ENCODE measurements at places on chromosomes 1 and 21.

DNA sequence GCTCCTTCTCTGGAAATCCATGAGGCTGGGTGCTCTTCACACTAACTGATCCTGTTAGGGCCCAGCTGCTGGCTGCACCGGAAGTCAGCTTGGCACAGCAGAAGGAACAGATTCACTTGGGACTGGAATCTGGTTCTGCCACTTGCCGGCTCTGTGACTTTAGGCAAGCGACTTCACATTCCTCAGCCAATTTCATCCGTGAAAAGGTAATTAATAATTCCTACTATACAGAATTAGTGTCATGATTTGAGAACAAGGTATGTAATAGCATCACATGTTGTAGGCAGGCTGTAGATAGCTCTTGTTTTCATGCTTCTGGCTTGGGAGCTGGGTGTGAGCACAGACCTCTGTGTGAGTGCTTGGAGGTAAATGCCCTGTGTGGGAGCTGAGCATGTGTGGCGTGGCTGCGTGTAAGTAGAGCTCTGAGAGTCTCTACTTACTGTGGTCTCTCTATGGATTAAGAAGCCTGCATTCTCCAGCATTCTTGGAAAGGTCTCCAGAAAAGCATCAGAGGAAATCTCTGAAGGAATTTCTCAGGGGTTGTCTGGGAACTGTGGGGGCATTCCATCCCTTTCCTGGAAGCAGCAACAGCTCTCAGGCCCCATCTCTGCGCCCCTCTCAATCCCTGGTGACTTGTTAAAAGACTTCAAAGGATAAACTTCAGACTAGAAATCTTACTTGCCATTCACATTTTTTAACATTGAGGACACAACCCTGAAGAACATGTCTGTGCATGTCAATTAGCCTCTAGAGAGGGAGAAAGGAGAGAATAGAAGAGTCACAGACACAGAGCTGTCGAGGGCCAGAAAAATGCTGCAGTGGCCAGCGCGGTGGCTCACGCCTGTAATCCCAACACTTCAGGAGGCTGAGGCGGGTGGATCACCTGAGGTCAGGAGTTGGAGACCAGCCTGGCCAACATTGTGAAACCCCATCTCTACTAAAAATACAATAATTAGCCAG lies 47.7 kb upstream of the PPM1J start:
- no peak for DNase-seq

DNA sequence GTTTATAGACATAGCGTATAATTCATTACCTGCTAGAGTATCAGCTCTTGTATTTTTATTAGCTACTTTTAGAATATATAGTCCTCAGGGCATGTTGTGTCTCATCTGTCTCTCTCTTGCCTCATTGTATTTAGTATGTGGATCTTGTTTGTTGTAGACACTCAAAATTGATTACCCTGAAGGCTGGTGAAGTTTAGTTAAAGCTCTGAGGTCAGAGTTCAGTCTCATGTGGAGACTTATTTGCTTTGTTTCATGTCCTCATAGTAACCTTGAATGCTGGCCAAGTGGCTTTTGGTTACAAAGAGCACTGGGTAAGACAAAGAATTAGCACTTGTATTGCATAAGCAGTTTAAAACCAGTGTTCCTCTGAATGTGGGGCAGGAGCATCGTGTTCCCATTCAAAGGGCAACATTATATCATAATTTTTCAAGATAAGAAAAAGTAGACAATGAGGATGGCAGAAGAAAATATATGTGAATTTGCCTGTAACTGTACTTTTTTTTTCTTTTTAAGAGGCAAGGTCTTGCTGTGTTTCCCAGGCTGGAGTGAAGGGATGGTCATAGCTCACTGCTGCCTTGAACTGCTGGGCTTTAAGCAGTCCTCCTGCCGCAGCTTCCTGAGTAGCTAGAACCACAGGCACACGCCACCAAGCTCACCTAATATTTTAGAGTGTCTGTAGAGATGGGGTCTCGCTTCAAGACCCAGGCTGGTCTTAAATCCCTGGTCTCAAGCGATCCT lies 17.4 kb downstream of the CNST start:
- DNase-seq: no peak

DNA sequence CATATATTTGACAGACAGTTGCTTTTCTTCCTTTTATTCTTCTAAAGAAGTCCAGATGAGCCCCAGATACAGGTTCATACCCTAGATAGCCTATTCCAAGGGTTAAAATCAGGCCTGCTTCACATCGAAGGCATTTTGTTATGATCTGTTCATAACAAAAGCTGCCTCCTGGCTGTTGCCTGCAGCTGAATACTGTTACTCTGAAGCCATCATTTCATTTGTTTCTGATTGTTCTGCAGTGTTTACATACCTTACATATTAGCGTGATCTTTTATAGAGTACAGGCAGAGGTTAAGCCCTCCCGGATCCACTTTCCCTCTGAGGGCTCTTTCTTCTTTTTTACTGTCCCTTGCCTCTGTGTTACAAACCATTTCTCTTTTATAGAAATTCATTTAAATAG lies 219.0 kb upstream of the HOOK1 start:
- DNase-seq: no peak

- peak; percentile 74 for DNase-seq
These were observed 17.2 kb downstream of the HENMT1 start for GRCh38 chr1:108643492-108644335.
